ENCODE measurements at places on chromosomes 5 and 9.
A peak's percentile ranks its signal among the peaks of the same experiment; 100 is the strongest.

GRCh38 chr9:72315510-72316311 lies 49.3 kb downstream of the ZFAND5 start:
- DNase-seq = peak; percentile 22

DNA sequence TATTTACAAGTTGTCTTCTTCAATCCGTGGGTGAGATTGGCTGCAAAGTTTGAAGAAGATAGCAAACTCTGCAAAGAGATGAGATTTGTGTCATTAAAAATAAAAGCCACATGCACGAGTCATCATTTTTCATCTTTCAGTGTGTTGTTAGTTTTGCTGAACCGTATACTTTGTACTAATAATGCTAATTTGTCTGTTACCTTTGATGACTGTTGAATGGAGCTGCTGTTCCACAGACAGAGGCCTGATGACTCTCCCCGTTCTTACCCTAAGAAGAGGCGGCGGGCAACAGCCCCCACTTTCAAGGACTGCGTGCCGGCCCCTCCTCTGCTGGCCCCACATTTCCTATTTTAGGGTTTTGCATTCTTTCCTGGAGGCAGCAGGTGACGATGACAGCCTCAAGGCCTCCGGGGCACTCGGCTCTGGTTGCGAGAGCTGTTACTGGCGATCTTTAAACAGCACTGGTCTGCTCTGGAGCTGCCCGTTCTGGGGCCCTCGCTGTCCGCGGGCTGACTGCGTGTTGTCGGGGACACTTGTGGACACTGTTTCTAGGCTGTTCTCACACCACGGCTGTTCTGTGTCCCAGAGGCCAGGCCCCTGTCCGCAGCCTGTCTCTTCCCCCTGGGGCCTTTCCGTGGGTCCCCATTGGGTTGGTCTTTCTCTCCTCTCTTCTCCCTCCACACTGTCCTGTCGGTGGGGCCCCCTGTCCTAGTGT lies 35.1 kb downstream of the NDUFS6 start:
- DNase-seq = no peak

GRCh38 chr5:135230251-135230925 lies 168.6 kb downstream of the MACROH2A1 start:
- DNase-seq = no peak

- no peak for DNase-seq
Measured at GRCh38 chr5:99037668-99038067, 108.9 kb upstream of the CHD1 start.

DNA sequence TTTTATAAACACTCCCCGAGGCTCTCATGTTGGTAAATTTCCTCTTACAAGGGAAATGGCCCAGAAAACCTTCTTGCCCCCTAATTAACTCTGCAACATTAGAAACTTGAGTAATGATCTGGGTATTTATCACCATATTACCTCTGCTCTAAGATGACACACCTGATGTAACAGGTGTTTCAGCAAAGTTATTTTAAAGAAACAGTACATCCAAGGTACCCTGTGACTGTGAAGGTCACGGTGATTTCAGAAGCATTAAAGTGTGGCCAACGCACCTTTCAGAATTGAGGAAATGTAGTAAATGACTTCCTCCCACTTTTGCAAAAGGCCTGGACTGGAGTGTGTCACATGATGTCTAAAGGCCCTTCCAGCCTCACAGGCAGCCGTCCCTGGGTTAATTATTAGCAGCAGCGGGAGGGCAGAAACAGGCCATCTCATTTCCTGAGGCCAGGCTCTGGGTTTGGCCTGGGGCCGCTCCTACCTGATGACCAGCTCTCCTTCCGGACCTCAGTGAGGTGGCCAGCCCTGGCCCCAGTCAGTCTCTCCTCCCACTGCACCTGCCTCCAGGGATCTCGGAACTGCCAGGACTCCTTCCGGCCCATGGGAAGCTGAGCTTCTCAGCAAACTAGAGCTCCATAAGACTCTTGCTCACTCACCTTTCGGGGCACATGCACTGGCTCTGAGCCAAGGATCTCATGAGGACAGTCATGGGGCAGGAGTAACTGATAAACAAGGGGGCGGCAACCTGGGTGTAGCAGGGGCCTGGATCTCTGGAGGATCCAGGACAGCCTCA lies 20.7 kb downstream of the PTPN3 start:
- no peak for DNase-seq

- DNase-seq = peak; percentile 7
Measured at GRCh38 chr5:160649304-160649703, 202.7 kb downstream of the ATP10B start.

- peak; percentile 26 for DNase-seq
Measured at GRCh38 chr9:23769307-23769935, 56.6 kb downstream of the ELAVL2 start.

DNA sequence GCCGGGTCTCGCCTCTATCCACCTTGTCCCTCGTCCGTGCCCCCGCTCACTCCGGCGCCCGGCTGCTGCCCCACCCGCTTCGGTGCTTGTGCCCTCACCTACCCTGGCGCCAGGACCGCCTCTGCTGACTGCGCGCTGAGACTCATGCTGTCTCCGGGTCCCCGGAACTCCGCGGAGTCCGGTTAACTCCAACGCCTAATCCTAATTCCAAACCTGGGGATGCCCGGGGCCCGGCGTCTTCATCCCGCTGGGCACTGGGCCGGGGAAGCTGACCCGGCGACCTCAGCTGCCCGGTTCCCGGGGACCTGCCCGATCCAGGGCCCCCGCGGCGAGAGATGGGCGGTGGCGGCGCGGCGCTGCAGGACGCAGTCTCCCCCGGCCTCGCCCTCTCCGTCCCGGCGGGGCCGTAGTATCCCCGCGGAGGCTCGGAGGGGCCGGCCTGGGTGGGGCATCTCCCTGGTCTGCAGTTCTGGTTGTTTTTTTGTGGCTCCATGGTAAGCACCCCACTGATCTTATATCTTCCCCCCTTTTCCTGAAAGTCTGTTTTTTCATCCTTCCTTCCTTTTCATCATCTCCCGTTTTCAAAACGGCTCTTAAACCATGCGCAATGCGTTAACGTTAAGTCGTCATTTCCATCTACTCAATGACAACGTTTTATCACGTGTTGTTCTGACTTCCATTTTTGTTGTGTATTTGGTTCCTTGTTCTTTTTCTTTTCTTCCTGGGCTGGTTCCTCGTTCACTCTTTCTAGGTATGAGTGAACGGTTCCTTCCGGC lies 41.1 kb upstream of the PLEKHG4B start:
- DNase-seq = no peak

DNA sequence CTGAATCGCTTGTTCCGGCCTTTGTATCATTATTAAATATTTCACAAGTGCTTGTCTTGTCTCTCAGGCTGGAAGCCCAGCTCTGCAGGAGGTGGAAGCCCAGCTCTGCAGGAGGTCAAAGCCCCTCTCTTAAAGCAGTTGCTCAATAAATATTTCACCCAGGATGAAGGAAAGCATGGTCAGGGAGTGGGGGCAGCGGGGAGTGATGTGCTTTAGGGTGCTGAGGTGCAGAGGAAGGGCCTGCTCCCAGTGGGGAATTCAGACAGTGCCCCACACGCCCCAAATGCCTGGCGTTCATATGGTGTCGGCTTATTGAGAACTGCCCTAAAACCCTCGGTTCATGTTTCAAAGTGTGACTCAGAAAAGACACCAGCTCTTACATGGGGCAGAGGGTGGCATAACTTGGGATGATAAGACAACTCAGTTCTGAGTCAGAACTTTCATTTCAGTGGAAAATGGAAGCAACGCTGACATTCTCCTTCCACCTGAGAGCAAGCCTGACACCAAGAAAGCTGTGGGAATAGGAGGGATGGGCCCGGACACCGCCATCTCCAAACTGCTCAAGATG lies 114.3 kb upstream of the DAP start:
- DNase-seq = peak; percentile 52

- DNase-seq = no peak
Measured at GRCh38 chr5:175749591-175749990, 91.7 kb downstream of the HRH2 start.

DNA sequence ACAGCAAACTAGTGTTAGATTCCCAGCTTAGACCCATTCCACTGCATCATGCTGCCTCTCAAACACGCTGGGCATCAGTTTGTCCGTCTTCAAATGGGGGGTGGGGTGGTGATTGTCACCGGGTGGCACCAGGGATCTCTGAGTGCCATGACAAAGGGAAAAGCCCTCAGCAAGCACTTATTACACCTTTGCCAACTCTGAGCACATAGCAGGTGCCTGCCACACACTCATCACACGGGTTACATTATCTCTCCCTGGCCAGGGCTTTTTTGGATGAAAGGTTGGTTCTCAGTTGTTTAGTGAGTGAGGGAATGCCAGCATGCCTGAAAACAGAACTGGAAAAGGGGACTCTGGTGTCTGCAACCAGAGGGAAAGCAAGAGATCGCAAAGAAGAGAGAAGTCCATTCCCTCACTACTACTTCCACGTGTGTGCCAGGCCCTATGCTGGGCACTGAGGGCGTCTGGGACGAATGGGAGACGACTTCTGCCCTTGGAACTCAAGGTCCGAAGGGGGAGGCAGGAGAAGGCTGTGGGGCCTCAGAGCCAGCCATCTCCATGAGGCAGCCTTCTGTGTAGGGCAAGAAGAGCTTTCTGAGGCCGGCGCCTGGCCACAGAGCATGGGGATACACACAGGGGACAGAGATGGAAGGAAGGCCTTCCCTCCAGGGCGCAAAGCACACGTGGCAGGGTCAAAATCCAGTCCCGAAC lies 48.9 kb downstream of the PAX5 start:
- no peak for DNase-seq
